Kasumi-1 (cell line): ENCODE measurements at places on chromosomes 2 and 18.

DNA sequence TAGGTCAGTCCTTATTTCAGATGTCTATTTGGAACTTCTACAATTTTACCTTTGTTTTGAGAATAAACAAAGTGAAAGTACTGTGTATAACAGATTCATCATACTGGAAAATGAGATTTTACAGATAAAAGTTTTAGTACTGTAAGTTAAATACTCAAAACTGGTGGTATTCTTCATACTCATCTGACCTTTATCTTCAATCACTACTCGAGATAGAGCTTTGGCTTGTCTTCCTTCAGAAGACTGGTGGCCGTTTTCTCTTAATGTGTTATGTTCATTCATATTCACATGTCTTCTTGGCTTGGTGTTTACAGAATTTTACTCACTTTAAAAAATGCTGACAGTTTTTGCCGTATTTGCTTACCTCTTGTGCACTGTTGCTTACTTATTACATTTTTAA, 2.1 kb downstream of the SPOPL start:
- DNase-seq: no peak

- no peak for DNase-seq
Measured at GRCh38 chr2:60453301-60453700, 100.2 kb downstream of the BCL11A start.

- DNase-seq: no peak
Measured at GRCh38 chr2:7701791-7702190, 784.6 kb downstream of the RNF144A start.

- DNase-seq: no peak
Measured at GRCh38 chr2:31131871-31132270, 6.4 kb downstream of the GALNT14 start.

DNA sequence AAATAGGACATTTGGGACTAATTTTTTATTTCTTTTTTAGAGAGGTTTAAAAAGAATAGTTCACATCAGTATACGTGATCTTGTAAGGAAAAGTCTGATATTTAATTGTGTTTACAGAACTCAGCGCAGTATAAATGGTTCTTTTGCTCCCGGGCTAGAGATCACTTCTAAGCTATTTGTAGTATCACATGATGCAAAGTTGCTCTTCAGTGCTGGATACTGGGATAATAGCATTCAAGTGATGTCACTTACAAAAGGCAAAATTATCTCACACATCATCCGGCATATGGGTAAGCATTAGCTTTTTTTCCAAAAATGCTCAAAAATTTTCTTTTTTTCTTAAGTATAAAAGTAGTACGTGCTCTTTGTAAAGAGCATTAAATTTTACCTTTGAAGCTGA, 37.4 kb upstream of the CYP20A1 start:
- no peak for DNase-seq

DNA sequence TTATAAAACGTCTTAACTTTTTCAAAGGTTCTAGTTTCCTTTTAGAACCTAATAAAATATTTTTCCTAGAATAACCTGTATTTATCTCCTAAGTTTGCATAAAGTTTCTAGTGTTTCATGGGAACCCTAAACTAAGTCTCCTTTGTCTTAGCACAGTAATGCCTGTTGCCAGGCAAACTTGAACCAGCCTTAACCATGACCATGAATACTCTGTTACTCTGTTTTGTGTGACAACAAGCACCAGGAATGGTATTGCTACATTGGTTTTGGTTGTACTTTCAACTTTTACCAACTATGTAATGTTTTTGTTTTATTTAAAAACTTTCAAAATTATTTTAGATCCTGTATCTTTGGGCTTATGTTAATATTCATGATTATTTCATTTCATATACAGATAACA, 137.6 kb downstream of the CERS6 start:
- no peak for DNase-seq

GRCh38 chr2:29477186-29477585, 362.0 kb downstream of the CLIP4 start:
- no peak for DNase-seq

GRCh38 chr2:74944987-74945787, 13.3 kb upstream of the POLE4 start:
- DNase-seq: no peak

- no peak for DNase-seq
Measured at GRCh38 chr2:55482186-55482884, 37.2 kb upstream of the CFAP36 start.

DNA sequence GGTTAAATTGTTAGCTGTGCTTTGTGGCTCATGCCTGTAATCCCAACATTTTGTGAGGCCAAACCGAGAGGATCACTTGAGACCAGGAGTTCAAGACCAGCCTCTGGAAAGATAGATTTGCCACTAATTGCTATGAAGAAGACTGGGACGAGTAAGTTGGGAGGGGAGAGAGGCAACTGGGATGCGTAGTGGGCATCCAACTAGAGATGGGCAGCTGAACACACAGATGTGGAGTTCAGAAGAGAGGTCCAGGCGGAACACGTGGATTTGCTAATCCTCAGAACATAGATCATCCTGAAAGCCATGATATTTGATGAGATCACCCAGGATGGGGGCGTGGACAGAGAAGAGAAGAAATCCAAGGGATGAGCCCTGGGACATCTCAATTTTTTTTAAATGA, 48.7 kb downstream of the CYP26B1 start:
- DNase-seq: no peak
